Lung (tissue), 17 donors: ENCODE measurements at places on chromosomes 13 and 19.

DNA sequence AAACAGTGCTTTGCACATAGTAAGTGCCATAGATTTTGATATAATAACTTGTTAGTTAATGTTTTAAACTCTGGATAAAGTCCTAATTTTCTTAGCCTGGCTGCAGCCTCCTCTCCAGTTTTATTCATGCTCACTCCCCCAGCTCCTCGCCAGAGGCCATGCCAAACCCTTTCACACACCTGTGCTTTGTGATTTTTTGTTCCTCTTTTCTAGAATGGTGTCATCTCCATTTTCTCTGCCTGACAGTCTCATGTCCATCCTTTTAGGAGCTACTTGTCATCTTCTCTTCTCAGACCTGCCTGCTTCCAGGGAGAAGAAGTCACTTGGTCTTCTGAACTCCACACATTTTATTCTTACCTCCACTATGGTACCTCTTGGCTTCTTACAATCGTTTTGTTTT is 55.8 kb upstream of the SPATA13 start:
- DNase-seq, result no peak

DNA sequence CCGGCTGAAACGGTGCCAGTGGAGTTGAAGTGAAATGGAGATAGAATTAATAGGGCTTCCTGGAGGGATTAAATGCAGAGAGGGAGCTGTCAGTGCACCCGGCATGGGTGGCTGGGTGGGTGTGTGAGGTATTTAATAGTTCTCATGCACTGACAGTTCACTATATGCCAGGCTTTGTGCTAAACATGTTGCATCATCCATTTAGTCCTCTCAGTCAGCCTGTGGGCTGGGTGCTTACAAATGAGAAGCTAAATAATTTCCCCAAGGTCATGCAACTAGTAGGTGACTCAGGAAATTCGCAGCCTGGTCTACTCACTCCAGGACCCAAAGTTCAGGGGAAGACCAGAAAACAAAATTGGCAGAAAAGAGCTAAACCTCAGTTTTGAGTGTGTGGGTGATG is 63.5 kb upstream of the SPATA13 start:
- DNase-seq, result no peak

GRCh38 chr19:7013678-7014077 is 7.6 kb downstream of the MBD3L2B start:
- no peak for DNase-seq

DNA sequence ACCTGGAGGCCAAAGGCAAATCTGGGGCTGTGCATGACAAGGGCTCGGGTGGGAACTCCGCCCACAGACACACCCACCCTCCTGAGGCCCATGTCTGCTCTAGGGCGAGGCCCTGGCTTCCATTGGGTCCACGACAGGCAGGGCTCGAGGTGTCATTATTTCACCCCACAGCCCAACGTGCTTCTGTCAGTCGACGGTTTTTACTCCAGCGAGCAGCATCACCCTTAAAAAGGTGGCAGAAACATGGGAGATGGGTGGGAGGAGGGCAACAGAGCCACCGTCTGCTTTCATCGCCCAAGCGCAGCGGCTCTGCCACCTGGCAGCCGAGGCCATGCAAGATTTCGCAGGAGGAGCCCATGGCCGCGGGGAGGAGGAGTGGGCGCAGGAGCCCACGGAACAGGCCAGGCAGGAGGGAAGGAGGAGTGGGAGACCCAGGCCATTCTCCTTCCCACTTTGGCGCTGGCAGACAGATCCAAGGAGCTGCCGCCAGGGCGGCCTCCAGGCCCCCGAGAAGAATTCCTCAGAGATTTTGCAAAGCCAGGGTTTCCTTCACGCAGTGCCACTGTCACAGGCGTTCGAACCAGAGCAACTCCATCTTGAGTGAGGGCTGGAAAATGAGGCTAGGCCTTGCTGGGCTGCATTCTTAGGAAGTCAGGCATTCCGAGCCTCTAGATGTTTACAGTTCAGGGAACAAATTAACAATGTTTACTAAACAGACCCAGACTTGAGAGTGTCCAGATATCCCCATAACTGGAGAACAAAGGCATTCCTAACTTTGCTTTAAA is 49.3 kb upstream of the TUBGCP3 start:
- DNase-seq, result no peak

GRCh38 chr19:46241626-46242025 is 12.1 kb downstream of the IGFL1 start:
- no peak for DNase-seq

- DNase-seq, result no peak
Observed at GRCh38 chr19:38268539-38268938, 4.2 kb downstream of the SPINT2 start.

GRCh38 chr13:67008075-67008668 is 222.0 kb downstream of the PCDH9 start:
- no peak for DNase-seq

GRCh38 chr13:41708713-41709112 is 251.4 kb downstream of the RGCC start:
- DNase-seq, result peak; percentile 68

DNA sequence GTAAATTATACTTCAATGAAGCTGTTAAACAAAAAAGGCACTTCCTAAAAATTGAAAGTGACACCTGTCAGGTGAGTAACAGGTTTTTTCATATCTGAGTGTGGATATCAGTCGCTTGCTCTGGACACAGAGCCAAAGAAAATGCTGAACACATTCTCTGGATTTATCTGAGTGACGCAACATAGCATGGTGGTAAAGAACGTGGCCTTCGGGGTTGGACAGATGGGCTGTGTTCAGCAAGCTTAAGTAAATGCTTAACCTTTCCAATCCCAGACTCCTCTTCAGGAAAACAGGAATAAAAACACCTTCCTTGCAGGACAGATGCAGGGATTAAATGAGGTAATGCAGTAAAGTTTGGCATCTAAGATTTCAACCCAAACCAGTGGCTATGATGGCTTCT is 132.0 kb downstream of the FOXO1 start:
- DNase-seq, result no peak

DNA sequence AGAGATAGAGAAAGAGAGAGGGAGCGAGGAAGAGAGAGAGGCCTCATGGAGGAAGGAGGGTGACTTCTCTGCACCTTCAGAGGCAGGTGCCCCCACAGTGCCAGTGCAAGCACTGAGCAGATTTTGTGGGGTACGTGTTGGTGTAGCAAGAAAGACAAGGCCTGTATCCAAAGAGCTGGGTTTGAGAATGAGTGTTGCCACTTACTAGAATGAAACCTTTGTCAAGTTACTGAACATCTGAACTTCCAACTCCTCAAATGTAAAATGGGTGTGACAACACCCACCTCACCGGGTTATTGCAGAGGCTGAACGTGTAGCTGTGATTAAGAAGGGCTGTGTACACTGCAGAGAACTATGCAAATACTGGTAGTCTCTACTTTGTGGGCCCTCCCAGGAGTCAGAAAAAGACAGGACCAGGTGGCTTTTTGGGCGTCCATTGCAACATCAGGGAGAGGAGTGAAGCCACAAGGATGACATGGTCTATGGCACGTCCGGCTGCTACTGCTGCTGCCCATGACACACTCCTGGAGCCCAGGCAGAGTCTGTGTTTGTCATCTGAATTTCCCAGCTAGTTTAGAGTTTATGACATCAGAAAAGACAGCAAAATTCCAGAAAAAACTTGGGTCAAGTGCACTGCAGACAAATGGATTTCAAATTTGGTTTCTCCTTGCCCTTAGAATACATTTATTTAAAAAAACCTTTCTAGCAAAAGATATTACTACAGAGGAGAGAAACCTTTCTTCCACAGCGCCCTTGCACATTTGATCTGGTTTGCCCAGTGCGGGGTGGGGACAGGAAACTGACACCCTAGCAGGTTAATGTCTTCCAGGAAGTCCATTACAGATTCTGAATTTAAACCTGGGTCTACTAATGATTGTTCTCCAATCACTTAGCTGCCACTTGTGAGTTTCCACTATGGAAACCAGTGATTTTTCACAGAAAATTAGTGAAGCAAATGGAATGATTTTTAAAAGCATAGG is 54.0 kb upstream of the ATP12A start:
- no peak for DNase-seq

DNA sequence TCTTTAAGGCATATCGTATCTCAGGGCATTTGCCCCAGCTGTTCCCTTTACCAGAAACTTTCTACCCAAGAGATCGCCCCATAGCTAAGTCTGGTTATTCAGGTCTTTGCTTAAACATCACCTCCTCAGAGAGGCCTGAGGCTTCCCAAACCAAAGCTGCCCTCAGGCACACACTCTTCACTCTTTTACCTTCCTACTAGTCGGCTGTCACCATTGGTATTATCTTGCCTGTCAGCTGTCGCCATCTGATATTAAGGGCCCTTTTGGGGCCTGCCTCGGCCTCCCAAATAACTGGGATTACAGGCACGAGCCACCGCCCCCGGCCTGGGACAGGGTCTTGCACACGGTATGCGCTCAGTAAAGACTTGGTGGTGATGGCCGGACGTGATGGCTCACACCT is 1.0 kb downstream of the GADD45GIP1 start:
- no peak for DNase-seq

- DNase-seq, result no peak
Observed at GRCh38 chr19:55224038-55224665, 4.4 kb downstream of the TMEM86B start.

GRCh38 chr13:102177431-102177830 is 224.4 kb downstream of the FGF14 start:
- DNase-seq, result no peak

- DNase-seq, result no peak
Observed at GRCh38 chr19:53870485-53870844, 2.8 kb downstream of the MYADM start.

GRCh38 chr13:62997696-62998095 is 1582.0 kb upstream of the PCDH20 start:
- no peak for DNase-seq

- DNase-seq, result no peak
Observed at GRCh38 chr13:98536729-98537128, 40.2 kb downstream of the STK24 start.

DNA sequence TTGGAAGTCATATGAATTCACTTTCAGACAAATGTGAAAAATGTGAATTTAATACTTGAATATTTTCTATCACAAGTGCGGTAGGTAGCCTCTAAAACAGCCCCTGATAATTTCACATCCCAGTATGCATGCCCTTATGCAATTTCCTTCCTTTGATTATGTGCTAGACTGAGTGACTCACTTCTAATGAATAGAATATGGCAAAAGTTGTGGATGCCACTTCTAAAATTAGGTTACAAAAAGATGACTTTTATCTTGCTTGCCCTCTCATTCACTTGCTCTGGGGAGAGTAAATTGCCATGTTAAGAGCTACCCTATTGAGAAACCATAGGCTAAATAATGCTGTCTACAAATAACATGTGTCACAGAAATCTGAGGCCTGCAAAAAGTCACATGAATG is 402.5 kb upstream of the PCDH9 start:
- peak; percentile 36 for DNase-seq

GRCh38 chr13:49802426-49802825 is 9.9 kb upstream of the KPNA3 start:
- DNase-seq, result no peak

GRCh38 chr19:51398096-51398704 is 7.8 kb upstream of the C19orf84 start:
- no peak for DNase-seq

DNA sequence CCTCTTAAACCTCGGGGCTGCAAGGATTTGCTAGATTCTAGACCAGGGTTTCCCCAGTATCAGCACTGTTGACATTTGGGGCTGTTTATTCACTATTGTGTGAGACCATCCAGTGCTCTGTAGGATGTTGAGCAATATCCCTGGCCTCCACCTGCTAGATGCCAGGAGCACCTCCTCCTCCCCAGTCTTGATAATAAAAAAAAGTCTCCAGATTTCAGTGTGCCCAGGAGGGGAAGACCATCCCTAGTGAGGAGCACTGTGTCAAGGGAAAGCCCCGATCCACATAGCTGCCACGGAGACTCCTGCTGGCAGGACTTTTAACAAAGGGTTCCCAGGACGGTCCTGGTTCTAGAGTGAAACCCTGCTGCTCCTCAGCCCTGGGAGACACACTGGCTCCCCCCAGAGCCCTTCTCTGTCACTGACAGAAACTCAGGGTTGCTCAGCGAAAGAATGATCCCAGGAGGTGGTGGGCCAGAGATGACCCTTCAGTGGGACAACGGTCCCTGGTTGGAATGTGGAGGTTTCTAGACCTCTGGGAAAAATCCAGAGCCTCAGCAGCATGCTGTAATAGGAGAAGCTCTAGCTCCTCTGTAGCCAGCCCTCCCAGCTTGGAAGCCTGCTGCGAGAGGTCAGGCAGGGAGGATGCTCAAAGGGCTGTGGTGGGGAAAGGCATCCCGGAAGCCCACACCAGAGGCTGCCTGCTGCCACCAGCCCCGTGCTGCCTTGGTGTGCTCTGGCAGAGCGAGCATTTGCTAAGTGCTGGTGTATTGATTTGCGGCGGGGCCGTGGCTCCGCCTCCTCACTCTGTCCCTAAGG is 20.3 kb downstream of the LYL1 start:
- no peak for DNase-seq

- DNase-seq, result no peak
Observed at GRCh38 chr13:26538363-26539317, 18.8 kb upstream of the WASF3 start.

GRCh38 chr19:36605101-36605876 is at the start of gene ZNF382:
Gene ZNF382 (plus strand): TSS chr19:36605313. CDS start chr19:36609915, 4,602 bp downstream.
- peak; percentile 84 for DNase-seq

DNA sequence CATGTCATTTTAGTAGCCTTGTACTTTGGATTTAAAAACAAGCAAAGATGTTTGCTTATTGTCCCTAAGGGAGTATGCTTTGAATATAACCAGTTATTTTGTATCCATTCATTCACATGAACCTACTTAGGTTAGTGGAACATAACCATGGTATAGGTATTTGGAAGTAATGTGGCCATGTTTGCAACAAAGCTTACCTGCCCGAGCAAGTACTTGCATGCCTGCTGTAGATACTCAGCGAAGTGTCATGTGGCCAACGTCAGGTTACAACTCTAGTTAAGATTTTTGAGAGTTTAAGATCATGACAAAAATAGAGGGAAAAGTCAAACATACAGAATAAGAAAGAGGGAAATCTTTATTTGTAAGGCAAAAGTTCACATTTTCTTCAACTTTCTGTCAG is 57.2 kb downstream of the COG6 start:
- DNase-seq, result no peak

DNA sequence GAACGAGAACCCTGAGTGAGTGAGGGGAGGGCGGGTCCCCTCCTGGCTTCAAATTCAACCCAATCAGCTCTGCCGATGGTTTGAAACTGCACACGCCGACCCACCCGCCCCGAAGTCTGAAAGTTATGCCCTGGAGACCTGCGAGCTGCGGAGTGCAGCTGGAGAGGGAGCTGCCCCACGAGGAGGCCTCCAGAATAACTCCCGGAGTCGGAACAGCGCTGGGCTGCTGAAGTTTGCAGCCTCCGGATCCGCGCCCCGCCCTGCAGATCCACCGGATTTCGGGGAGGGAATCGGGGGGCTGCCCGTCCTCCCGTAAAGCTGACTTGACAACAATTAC is 7.0 kb downstream of the POU4F1 start:
- DNase-seq, result peak; percentile 45

- no peak for DNase-seq
Observed at GRCh38 chr19:52542984-52543664, 15.7 kb downstream of the ZNF808 start.

DNA sequence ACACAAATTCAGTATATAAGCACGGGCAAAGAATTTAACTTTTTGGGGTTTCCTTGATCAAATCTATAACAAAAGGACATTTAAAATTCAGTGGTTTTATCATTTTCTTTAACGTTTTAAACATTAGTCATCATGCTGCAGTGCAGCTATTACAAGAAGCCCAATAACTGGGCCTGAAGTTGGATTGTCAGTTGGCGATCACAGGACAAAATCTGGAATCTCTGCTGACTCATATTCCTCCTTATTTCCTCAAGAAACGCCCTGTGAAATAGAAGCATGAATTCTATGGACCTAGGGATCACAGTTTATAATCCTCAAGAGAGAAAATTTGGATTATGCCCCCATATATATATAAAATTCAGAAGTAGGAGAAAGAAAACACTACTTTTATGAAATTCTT is 971.6 kb upstream of the MIR17HG start:
- no peak for DNase-seq
